ENCODE measurements at places on chromosomes 5 and 9.

- no peak for DNase-seq
Measured at GRCh38 chr9:89668216-89668865, 63.5 kb downstream of the GADD45G start.

GRCh38 chr5:133319905-133320520 is 268.2 kb downstream of the HSPA4 start:
- no peak for DNase-seq

DNA sequence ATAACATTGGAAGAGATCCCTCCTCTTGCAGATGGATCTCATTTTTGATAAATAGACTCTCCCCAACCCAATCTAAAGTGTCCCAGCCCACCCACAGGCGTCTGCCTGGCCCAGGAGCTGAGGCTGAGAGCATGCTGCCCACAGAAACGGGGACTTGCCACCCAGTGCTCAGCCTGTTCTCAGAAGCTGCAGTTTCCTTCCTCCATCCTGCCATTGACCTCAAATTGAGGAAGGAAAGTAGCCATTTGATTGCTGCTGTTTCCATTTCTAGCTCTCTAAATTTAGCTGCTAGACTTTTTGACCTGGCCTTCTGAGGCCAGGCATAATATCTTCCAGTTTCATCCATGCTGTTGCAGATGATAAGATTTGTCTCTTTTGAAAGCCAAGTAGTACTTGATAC is 31.1 kb upstream of the FRMD3 start:
- DNase-seq, result no peak

DNA sequence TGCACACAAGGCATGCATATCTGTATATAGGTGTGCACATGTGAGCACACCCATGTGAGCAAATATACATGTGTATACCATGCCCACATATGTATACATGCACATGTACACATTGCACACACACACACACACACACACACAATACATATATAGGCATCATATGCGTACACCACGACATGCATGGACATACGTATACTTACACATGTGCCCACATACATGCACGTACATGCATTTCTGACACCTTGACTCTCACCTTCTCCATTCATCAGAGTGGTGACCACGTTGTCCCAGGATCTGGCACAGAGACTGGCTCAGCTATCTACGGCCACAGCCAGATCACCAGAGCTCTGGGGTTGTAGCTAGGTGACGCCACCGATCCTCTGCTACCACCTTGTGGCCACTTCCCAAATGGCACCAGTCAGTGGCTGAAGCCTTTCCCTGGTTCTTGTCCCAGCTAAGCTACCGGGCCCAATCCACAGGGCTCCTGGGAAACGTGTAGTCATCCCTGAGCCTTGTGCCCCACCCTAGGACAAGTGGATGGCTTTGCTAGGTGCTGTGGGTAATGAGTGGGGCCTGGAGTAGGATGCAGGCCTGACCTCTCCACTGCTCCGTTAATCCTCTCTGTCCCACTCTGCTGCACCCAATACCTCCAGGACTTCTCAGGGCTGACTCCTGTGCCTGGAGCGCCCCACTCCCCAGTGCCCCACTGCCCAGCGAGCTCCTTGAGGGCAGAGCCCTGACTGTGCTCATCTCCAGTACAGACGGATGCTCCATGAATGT is 194.4 kb downstream of the RGS3 start:
- peak; percentile 8 for DNase-seq

DNA sequence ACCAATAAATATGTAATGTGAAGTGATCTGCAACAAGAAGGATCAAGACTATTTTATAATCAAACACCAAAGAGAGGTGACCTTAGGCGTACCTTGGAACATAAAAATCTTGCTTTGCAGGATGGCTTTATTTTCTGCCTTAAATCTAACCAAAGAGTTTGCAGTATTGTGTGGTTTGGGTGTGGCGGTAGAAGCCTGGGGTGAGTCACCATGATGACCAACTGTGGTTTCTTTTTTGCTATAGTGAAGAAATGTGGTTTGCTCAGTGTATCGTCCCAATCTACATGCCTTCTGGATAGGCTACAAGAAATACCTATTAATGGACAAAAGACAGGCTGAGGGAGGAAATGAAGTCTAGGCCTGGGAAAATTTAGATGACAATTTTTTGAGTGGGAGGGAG is 5.1 kb upstream of the CAST start:
- DNase-seq, result no peak

GRCh38 chr5:130720355-130720754 is 444.7 kb downstream of the HINT1 start:
- no peak for DNase-seq

DNA sequence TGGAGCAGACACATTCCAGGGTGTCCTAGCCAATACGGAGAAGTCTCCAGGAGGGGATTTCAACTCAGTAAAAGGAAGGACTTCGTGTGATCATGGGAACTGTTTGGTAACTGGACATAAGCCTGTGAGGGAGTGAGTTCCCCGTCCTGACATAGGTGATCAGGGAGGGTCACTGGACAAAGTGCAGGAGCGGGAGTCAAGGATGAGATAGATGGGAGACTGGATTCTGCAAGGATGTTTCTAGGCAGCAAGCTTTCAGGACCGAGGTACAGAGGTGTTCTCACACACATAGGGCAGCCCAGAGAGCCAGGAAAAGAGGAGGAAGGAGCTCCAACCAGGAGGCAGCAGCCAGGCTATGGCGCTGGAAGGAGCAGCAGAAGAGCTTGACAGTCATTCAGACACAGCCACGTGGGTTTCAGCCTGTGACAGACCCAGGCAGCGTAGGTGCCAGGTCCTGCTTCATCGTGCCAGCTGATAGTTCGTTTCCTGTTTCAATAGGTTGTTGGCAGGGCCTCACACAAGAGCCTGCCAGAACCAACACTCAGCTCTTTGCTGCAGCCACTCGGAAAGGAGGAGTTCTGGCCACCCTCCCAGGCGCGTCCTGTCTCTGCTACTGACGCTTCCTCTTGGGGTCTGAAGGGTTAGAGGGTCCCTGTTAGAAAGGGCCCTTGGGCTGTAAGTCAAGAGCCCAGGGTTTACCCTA is 84.1 kb downstream of the AMBP start:
- no peak for DNase-seq

GRCh38 chr9:70964861-70965260 is 156.6 kb downstream of the TRPM3 start:
- DNase-seq, result no peak

GRCh38 chr5:103526164-103526915 is 36.2 kb downstream of the NUDT12 start:
- no peak for DNase-seq

DNA sequence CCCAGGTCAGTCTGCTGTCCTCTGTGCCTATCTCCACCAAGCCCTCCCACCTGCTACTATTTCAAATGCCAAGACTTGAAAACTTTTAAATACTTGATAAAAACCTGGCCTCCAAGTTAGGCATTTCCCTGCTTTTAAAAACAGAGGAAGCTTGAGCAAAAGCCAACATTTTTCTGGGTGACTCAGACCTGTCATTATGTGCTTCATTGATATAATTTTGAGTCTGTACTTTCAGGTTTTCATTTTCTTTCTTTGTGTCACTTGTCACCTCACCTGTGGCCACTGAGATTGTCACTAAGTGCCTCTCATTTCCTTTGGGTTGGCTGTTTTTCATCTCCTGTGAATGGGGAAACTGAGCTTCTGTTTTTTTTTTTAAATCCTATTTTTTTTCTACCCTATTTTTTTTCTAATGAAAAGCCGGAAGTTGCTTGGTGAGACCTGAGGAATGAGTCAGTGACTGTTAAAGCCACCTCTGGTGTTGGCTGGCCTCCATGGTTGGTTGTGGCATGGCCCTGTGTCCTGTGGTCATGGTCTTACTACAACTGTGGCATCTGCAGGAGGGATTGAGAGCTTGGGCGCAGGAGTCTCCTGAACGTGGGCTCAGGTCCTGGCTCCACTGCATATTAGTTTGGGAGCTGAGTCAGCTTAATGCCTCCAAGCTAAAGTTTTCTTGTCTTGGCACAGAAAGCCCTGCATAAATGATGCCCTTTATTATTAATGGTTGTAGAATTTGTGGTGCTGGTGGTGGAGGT is 56.7 kb downstream of the ARHGAP26 start:
- DNase-seq, result no peak
